Activated naive CD4-positive, alpha-beta T cell (primary cell): ENCODE measurements at places on chromosomes 12 and 14.

GRCh38 chr12:30345744-30346471 is 349.8 kb downstream of the IPO8 start:
- DNase-seq = no peak

DNA sequence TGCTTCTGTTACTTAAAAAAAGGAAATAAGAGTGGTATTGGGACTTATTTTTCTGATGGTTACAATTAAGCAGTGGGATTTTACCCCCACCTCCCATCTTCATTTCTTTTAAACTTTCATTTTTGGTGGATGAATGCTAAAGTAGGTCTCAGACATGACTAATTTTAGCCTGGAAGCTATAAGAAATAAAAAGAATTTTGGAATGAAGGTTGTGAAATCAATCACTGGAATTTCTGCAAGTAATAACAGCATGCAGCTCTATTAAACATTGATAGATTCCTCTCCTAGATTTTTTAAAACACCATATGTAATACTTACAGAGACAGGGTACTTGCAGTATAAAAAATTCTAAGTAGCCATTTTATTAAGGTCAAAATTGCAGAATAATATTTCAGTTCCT is 164.2 kb upstream of the CLEC14A start:
- no peak for DNase-seq

DNA sequence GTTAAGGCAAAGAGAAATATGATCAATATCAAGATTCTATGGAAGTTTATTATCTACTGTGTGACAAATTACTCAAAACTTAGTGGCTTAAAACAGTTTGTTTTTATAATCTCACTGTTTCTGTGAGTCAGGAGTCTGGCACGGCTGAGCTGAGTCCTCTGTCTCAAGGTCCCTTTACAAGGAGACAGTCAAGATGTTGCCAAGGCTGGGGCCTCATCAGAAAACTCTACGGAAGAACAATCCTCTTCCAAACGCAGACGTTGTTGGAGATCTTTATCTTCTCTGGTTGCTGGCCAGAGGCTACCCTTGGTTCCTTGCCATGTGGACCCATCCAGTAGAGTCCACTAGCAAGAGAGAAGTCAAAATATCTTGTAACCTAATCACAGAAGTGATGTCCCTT is 100.6 kb upstream of the CCND2 start:
- no peak for DNase-seq

- no peak for DNase-seq
These were observed 1.5 kb upstream of the RPAP3 start for GRCh38 chr12:47707355-47707754.

GRCh38 chr12:93302331-93303229 is 75.1 kb upstream of the NUDT4 start:
- no peak for DNase-seq

DNA sequence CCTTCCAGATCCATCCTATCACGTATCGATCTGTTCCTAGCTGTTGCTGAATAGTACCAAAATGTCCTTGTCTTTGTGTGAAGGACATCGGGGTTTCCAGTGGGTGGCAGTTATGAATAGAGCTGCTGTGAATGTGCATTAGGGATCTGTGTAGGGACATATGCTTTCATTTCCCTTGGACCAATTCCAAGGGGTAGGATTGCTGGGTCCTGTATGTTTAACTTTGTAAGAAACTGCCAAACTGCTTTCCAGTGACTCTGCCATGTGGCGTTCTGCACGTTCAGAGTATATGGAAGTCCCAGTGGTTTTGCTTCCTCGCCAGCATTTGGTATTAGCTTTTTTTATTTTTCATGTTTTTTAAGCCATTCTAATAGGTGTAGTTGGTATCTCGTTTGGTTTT is 28.6 kb downstream of the PACS2 start:
- DNase-seq = no peak

GRCh38 chr12:91685917-91686316 is 459.7 kb downstream of the BTG1 start:
- DNase-seq = no peak

- peak; percentile 26 for DNase-seq
These were observed 4.4 kb upstream of the SHMT2 start for GRCh38 chr12:57224973-57225679.

- DNase-seq = no peak
These were observed 74.0 kb downstream of the SNAPC1 start for GRCh38 chr14:61836184-61836583.

DNA sequence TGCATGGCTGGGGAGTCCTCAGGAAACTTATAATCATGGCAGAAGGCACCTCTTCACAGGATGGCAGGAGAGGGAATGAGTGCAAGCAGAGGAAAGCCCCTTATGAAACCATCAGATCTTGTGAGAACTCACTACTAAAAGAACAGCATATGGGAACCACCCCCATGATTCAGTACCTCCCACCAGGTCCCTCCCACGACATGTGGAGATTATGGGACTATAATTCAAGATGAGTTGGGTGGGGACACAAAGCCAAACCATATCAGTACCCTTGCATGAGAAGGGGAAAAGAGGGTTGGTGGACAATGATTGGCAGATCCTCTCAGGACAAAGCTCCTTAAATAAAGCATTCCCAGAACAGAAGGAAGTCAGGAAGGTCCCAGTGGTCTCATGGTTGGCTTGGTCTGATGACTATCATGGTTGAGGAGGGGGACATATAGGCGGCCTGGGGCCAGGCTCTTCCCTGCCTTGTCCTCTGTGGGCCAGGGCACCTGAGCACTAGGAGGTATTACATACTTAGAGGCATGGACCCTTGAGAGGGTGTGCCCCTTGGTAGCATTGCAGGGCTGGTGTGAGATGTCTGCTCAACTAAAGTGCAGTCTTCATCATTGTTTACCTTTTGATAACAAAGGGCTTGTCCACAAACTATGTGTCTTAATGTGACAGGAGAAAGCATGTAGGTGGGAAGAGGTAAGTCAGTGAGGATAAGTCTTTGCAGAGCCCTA is 22.2 kb downstream of the HSD17B6 start:
- DNase-seq = no peak

GRCh38 chr12:93226361-93226760 is 151.4 kb upstream of the NUDT4 start:
- no peak for DNase-seq

GRCh38 chr14:27995691-27996090 is 770.9 kb upstream of the FOXG1 start:
- no peak for DNase-seq

GRCh38 chr14:96304956-96305355 is 48.9 kb downstream of the BDKRB1 start:
- DNase-seq = no peak

- no peak for DNase-seq
These were observed 506.8 kb upstream of the FBXO33 start for GRCh38 chr14:39939023-39939422.

DNA sequence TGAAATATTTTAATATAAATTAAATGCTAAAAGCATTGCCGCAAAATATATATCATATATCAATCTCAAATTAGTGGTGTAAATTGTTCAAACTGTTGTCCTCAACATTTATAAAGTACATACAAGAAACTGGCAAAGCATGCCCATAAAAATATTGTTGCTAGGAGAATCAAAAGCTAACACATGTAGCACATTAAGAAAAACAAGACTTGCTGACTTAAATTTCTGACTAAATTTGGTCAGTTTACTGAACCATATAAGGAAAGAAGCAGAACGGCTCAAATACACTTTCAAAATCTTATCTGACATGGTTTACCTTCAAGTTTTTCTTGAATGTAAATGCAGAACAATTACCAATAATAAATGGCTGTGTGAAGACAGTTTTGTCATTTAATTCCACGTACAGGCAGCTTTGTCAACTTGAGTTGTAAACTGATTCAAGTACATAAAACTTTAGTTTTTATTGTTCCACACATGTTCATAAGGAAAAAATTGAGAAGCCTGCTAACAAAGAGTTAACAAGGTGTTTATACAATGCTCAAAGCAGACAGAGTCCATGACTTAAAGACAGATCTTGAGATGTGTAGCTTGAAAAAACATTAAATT is 50.4 kb downstream of the PPP1R12A start:
- DNase-seq = no peak

GRCh38 chr12:6559500-6559899 is 3.7 kb upstream of the IFFO1 start:
- DNase-seq = no peak

- no peak for DNase-seq
These were observed 65.8 kb downstream of the PPP2R5C start for GRCh38 chr14:101827286-101827685.

DNA sequence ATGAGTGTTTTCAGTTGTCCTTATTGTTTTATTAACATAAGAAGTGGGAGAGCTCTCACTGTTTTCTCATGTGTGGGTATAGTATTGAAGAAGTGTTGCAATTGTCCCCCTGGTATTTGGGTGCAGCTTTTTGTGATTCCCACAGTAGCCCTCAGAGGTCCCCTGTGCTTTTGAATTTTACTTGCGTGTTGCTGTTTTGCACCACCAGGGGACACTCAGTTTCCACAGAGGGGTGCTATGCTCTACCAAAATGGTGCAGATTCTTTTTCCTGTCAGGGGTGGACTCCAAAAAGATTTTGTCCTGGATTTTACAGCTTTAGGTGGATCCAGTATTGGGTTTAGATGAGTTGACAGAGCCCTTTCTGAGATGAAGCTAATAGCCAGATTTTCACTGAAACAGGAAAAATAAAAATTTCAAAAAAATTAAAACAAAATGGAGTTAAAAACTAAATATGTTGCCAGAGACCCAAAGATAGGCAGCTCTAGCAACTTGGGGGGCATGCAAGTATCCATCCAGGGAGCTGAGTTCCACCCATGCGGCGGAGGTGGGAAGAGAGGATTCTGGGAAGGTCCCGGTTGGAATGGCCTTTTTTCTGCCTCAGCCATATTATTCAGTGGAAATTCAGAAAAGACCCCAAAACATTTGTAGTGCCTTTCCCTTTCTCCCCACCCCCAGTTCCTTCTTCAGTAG is 50.2 kb downstream of the TTLL5 start:
- no peak for DNase-seq

GRCh38 chr12:12606781-12607589 is 4.7 kb upstream of the CREBL2 start:
- no peak for DNase-seq

GRCh38 chr12:69345742-69346141 is 2.4 kb upstream of the LYZ start:
- no peak for DNase-seq

DNA sequence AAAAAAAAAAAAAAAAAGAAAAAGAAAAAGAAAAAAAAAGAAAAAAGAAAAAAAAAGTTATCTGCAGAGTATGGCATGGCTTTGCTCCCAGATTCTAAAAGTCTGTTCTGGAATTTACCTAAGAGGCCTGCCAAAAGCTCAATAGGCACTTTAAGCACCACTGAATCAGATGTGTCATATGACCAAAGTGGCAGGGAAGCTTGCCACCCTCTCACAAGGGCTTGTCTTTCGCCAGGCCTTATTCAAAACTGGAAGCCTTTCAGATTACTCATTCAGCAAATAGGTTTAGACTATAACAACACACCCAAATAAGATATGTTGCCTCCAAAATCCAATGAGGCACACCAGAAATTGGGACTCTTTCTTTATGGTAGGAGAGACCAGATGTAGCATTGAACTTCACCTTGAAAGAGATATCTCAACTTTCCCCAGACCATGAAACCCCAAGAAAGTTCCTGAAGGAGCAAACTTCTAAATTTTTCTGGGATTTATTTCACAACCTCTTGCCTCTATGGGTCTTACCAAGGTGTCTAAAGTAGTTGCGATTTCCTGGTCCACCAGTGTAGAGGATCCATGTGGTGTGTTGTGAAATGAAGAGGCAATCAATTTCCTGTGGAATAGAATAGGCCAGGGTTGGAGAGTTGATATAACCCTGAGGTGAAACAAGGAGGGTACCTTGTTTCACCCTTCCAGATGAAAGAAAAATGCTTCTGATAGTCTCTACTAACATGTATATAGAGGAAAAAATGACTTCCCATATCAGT is 218.8 kb downstream of the DAD1 start:
- no peak for DNase-seq

DNA sequence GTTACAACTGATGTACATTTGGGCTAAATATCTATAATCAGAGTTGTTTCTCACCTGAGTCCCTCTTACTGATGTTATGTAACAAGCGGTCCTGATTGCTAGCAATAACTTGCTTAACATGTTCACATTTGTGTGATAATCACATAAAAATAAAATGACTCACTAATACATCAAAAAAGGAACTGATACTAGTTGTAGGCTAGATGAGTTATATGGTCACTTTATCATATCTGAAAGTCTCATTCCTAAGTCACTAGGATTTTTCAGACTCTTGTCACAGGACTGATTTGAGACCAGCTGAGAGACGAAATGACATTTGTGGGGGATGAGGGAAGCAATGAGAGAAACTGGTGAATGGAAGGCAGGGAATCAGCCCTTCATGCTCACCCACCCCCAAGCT is 34.3 kb downstream of the NKX2-1 start:
- no peak for DNase-seq

- DNase-seq = no peak
These were observed 19.0 kb upstream of the KRAS start for GRCh38 chr12:25269701-25270100.

DNA sequence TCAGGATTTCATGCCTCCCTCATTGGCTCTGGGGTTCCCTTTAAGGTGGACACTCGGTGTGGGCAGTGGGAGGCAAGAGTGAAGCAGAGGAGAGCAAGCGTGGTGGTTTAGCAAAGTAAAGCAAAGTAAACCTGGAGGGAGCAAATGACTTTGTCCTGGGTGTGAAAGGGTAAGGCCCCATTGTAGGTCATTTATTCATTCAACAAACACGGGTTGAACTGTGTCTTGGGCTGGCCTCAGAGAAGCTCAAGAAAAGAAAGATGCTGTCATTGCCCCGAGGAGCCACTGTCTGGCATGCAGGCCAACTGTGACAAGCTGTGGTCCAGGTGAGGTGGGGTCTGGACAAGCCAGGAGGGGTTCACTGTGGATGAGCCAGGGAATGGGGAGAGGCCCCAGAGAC is 68.9 kb upstream of the DLK1 start:
- no peak for DNase-seq

GRCh38 chr14:59202031-59202430 is 13.6 kb downstream of the DAAM1 start:
- DNase-seq = no peak

DNA sequence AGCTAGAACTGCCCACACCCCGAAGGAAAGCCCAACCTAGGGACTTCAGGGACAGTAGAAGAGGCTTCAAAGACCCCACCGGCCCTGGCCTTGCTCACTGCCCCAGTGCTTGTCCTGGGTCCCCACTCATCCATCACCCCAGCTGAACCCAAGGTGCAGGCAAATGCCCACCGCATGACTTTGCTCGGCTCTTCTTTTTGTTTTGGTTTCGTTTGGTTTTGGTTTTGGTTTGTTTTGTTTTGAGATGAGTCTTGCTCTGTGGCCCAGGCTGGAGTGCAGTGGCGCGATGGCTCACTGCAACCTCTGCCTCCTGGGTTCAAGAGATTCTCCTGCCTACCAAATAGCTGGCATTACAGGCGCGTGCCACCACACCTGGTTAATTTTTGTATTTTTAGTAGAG is 9.0 kb downstream of the CCDC85C start:
- DNase-seq = no peak

DNA sequence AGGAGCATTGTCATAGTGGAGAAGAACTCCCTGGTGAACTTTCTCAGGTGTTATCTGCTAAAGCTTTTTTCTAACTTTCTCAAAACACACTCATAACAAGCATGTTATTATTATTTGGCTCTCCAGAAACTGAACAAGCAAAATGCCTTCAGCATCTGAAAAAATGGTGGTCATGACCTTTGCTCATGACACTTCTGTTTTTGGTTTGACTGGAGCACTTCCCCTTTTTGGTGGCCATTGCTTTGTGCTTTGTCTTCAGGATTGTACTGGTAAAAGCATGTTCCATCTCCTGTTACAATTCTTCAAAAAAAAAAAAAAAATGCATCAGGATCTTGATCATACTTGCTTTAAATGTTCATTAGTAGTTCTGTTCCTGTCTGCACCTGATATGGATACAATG is 1241.6 kb upstream of the USP15 start:
- no peak for DNase-seq
